NCI-H2171 (cell line): ENCODE measurements at places on chromosomes 11 and 22.
A peak's percentile ranks its signal among the peaks of the same experiment; 100 is the strongest.

DNA sequence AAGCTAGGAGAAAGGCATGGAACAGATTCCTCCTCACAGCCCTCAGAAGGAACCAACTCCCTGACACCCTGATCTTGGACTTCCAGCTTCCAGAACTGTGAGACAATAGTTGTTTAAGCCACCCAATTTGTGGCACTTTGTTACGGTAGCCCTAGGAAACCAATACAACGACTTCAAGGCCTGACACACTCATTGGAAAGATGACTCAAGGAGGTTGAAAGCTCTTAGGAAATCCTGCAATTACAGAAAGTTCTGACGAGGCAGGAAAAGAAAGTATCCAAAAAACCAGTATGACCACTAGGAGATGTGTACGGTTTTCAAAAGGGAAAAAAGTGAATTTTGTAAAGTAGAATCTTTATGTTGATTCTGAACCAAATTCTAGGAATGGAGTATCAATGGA, 161.4 kb downstream of the SWAP70 start:
- no peak for DNase-seq

DNA sequence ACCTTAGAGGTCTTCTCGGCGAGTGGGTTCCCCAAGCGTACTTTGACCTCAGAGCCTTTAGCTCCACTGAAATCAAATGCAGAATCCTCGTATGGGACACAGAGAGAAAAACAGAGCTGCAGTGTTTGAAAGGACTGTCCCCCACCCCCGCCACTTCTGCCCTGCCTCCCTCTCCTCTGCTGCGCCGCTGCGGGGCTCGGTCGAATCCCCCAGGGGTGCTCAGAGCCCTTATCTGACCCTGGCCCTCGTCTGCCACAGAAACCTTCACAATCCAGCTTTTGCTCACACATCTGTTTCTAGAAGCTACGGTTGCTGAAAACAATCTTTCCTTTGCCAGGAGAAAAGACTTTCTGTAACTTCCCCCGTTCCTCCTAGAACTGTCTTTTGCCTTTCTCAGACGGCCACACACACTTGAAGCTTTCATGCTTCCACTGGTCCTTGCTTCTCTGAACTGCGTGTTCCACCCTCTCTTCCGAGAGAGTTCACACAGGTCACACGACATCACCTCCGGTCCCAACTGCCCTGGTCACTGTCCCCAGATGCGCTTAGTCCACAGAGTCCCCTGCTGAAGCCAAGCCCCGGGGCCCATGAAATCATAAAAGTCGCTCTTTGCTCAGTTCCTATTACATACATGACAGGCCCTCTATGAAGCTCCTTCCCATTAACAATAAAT, 3.7 kb downstream of the SMIM35 start:
- no peak for DNase-seq

GRCh38 chr11:118155776-118156530, 3.3 kb upstream of the SCN4B start:
- no peak for DNase-seq

- DNase-seq: peak; percentile 4
These were observed 559.4 kb upstream of the KIRREL3 start for GRCh38 chr11:127559978-127560377.

DNA sequence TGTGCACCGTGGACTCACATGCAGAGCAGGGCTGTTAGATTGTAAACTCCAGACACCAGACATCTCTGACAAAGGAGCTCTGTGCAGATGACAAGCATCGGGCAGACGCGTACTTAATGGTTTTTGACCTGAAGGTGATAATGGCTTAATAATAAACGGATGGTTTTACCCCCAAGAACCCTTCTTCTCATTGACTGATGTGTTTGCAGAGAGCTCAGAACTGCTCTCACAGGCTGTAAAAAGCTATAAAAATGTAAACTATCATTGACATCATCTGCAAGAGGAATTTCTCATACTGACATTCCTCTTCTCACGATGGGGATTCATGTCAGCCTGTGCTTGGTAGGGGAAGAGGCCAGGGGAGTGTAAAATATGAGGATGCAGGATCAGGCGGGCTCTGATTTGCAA, 8.6 kb upstream of the ARHGAP8 start:
- DNase-seq: no peak
